Stimulated activated CD8-positive, alpha-beta memory T cell treated with anti-CD3 and anti-CD28 coated beads, Interleukin-12 subunit alpha, Interleukin-12 subunit beta, amount 100 ng/mL, for 1 hour (primary cell): ENCODE measurements at places on chromosomes 2 and 18.

GRCh38 chr2:240256704-240257637 lies 116.5 kb upstream of the OTOS start:
- DNase-seq = no peak

GRCh38 chr2:186068139-186068801 lies 329.7 kb downstream of the FSIP2 start:
- no peak for DNase-seq

DNA sequence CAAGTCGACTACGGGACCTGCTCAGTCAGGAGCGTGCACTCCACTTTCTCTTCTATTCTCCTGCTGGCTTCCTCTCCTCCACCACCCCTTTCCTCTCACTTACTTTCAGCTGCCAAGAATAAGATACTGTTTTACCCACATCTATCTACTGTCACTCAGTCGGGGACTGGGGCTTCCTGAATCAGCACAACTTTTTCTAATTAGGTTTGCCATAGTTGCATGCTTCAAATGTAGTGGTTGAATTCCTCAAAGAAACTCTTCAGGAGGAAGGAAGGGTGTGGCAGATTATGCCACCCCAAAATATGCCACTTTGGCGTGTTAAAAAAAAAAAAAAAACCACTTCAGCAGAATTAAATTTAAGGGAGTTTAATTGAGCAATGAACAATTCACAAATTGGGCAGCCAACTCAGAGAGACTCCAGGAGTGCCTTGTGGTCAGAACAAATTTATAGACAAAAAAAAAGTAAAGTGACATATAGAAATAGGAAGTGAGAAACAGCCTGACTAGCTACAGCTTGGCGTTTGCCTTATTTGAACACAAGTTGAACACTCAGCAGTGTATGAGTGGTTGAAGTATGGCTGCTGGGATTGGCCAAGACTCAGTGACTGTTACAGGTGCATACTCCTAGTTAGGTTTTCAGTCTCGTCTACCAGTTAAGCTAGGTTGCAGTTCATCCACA lies 32.5 kb upstream of the RMDN2 start:
- DNase-seq = no peak

- DNase-seq = no peak
Measured at GRCh38 chr2:240455647-240456446, 20.4 kb downstream of the GPC1 start.

- DNase-seq = no peak
Measured at GRCh38 chr18:48739266-48740067, 200.6 kb downstream of the CTIF start.

- no peak for DNase-seq
Measured at GRCh38 chr18:45056926-45057325, 376.2 kb downstream of the SETBP1 start.

DNA sequence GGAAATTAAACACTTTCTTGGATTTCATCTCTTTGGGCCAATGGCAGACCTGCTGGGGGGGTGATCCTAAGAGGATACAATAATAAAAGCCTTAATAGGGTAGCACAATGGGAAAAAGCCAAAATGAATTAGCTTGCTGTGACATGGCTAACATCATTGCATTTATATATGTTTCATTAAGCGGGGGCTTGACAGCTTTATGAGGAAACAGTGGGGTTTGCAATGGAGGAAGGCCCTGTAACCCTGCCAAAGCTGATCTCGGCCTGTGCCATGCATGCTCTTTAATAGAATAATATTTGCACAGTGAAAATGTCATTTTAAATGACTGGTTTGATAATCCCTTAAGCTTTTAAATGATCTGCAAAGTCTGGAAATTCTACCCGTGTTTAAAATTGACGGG lies 291.5 kb downstream of the SLC4A3 start:
- DNase-seq = no peak

- no peak for DNase-seq
Measured at GRCh38 chr2:3532941-3533340, 13.6 kb upstream of the ADI1 start.

DNA sequence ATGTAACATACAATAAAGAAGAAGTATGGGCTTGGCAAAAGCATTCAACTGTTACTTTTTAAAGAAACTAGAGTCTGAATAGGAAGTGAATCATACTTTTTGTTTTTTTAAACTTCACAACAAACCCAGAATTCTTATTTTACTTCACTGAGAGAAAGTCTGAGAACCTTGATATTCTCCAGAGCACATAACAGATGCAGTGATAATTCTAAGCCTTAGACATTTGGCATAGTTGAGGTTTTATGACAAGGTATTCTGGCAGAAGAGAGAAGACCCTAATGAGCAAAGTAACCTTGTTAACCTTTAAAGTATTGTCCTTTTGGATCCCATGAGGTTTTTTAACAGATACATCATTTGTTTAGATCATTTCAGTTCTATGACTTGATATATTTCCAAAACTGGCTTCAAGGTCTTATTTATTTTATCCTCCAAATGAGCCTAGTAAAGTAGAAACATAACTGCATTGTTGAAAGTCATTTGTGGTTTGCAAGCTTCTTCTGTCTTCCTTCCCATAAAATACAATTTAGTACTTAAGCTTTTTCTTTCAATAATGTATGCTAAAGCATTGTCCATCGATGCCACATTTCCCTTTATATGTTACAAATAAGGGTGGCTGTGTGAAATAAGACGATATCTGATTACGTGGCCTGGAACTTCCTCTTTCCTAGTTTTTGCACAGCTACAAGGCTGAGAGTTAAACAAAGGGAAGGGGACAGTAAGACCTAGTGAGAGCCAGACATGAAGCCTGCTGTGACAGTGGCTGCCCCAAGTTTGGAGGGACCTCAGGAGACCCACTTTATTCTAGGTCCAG lies 86.1 kb upstream of the ITPRID2 start:
- no peak for DNase-seq

DNA sequence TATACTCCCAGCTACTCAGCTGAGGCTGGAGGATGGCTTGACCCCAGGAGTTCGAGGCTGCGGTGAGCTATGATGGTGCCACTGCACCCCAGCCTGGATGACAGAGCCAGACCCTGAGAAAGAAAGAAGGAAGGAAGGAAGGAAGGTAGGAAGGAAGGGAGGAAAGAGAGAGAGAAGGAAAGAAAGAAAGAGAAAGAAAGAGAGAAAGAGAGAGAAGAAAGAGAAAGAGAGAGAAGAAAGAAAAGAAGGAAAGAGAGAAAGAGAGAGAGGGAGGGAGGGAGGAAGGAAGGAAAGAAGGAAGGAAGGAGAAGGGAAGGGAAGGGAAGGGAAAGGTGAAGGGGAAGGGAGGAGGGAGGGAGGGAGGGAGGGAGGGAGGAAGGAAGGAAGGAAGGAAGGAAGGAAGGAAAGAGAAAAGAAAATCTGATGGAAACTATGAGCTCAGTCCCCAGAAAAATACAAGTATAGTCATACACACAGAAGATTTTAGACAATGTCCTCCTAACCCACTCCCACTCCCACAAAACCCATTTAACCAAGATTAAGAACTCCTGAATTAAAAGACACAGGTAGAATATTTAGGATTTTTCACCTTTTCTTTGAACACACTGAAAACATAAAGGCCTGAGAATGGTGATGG lies 15.6 kb downstream of the FZD7 start:
- no peak for DNase-seq

- DNase-seq = no peak
Measured at GRCh38 chr2:145124085-145124484, 604.2 kb upstream of the ZEB2 start.

GRCh38 chr2:84858937-84859336 lies 21.9 kb downstream of the TRABD2A start:
- no peak for DNase-seq

DNA sequence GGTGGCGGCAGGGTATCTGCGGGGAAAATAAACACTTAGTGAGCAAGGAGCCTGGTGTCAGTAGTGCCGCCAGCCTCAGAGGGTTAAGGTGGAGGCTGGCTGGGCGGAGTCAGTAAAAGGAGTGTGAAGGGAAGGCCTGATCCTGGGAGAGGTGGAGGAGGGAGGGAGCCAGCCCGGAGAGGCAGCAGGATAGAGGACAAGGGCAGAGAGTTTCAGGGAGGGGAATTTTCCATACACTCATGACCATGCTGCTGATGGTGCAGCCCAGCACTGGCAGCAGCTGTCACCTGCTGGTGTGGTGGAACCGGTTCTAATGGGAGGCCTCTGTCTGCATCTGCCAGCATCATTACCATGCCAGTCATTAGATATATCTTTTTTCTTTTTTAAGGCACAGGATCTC lies 2.0 kb upstream of the TEX44 start:
- no peak for DNase-seq

- no peak for DNase-seq
Measured at GRCh38 chr2:25814681-25815080, 63.6 kb downstream of the ASXL2 start.

- no peak for DNase-seq
Measured at GRCh38 chr18:66676699-66677098, 72.8 kb upstream of the CDH19 start.

DNA sequence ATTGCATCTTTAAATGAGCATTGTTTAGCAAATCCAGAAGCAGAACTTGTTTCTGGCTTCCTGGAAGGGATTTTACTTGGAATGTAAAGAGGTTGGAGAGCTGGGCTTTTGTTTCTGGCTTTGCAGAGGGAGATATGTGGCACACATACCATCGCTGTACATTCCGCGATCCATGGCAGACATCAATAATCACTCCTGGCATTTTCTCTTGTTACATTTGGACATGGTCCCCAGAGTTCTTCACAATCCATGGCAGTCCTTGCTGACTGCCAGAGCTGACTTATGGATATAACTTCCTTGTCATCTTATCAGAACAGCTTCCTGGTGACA lies 445.6 kb upstream of the SPRED2 start:
- no peak for DNase-seq

DNA sequence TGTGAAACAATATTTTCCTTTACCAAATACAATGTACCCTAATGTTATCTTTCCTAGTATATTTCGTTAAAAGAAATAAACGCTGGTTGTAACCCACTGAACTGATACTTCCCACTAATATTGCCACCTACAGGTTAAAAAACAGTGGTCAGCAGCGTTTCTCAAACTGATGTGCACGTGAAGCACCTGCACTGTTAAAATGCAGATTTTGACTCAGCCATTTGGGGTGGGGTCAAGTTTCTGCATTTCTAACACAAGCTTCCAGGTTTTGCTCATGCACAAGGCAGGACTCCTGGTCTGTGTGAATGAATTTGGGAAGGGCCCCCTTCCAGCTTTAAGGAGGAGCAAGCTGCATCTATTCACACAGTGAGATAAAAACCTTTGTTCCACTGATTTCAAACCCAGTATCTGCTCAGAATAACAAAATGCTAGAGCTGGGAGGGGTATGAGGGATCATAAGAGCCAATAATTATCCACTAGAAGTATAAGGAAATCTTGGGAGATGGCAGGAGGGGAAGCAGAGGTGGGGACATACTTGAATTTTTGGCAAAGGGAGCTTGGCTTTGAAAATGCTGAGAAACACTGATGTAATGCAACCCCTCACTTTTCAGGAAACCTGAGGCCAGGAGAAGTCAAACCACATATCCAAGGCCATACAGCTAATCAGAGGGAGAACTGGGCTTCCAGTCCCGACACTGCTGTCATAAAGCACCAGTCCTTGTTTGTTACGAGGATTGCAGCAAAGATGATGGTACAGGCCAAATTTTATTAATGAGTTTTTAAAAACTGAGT lies 116.2 kb downstream of the RBMS1 start:
- DNase-seq = no peak
